ENCODE measurements at places on chromosomes 12 and 14.

- no peak for DNase-seq
These were observed 29.0 kb upstream of the SMUG1 start for GRCh38 chr12:54217774-54218241.

GRCh38 chr12:86496595-86496994 lies 240.4 kb upstream of the MGAT4C start:
- no peak for DNase-seq

GRCh38 chr12:46005823-46006222 lies 15.4 kb upstream of the SCAF11 start:
- no peak for DNase-seq

DNA sequence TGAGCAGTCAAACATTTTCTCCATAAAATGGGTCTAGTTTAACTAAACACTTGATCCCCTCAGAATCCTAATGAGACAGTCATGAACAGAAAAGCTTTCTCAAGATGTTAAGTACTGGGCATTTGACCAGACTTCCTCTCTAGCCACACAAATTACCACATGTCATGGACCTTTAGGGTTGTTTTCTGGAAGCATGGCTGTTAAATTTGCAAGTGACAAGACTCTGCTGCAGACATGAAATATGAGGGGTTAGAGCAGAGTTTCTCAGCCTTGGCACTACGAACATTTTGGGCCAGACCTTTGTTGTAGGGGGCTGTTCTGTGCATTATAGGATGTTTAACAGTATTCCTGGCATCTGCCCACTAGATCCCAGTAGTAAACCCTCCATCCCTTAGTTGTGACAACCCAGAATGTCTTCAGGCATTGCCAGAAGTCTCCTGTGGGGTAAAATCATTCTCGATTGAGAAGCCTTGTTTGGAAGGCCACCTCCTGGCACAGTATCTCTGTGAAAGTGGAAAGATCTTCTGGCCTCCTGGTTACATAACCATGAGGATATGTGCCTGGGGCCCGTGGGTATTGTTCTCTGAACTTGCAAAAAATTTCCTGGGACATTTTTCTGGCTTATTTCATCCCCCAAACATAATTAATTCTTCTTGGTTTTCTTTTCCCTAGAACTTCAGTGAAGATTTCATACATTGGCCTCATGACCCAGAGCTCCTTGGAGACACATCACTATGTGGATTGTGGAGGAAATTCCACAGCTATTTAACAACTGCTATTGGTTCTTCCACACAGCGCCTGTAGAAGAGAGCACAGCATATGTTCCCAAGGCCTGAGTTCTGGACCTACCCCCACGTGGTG lies 4.3 kb downstream of the TMEM106C start:
- no peak for DNase-seq

DNA sequence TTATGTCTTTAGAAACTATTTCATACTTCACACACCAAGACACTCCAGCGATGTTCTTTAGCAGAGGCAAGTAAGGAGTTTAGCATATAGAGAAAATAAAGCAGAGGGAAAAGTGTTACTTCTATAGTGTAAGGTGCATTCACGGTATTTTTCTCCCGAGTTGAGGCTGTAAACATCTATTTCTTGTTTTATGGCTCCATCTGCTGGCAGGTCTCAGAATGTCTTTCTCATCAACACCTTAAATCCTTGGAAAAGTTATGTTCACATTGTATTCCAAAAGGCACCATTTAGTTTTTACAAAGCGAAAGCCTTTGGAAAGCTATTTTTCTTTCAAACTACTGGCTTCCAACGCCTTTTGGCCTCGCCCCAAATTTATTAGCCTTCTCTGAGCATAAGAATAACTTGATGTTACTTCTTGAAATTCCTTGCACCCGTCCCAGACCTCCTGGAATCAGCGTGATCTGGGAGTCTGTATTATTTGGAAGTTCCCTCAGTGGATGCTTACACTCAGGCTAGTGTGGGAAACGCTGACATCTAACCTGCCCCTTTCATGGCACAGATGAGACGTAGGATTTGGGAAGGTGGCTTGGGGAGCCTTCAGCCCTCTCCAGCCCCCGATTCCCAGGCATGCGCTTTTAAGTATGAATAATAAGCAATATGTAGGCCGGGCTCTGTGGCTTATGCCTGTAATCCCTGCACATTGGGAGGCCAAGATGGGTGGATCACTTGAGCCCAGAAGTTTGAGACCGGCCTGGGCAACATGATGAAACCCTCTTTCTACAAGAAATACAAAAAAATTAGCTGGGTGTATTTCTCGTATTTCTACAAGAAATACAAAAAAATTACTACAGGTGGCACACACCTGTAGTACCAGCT lies 1.9 kb upstream of the PIWIL1 start:
- peak; percentile 45 for DNase-seq

DNA sequence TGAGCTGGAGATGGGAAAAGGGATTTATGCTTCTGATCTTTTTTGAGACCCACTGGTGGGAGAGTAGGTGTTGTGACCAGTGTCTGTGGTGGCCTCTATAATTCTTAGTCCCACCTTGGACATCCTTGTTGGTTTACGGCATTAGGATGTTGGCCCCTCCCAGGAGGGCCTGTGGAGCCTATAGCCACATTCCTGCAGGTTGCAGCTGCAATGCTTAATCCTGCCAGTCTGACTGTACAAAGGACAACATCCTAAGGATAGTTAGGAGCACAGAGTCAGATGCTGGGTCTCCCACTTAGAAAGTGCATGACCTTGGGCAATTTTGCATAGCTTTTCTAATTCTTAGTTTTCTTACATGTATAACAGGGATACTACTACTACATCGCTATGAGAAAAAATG lies 150.9 kb upstream of the SLC38A2 start:
- DNase-seq, result no peak

GRCh38 chr12:3723916-3724805 lies 28.7 kb downstream of the CRACR2A start:
- no peak for DNase-seq

GRCh38 chr12:49951411-49952240 lies 1.1 kb downstream of the AQP2 start:
- no peak for DNase-seq

- no peak for DNase-seq
These were observed 111.9 kb downstream of the GARIN6 start for GRCh38 chr12:99759444-99759843.

- DNase-seq, result no peak
These were observed 888 bp downstream of the C1QL4 start for GRCh38 chr12:49335955-49336644.

DNA sequence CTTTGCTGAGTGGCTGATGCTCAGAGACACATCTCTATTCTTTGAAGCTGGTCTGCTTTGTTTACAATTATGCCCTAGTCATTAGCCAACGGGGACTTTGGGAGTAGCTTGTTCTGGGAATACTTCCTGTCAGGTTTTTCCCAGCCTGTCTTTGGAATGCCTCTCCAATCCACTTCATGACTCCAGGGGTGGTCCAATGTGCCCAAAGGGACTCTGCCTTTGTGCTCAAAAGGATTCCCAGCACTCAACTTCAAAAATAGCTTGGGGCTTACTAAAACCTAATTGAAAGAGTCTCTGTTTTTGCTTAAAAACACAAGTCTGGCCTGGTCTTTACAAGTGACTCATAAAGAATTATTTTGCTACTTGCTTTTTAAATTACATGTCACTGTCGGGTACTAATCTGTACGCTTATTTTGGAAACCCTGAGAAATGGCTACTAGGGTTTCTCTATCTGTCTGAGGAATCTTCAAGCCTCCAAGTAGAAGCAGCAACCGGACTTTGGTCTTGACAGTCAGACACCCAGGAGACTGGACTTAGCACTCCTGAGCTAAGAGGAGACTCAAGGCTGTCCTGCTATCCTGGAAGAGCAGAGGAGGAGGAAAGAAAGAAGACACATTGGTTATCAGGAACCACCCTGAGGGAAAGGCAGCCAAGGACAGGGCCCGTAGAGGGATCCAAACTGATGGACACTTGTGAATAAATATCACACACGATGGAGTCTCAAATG lies 20.7 kb downstream of the PHLDA1 start:
- DNase-seq, result no peak

GRCh38 chr12:89456565-89456964 lies 68.0 kb downstream of the GALNT4 start:
- DNase-seq, result no peak

- DNase-seq, result no peak
These were observed 49.8 kb upstream of the CDKN3 start for GRCh38 chr14:54347044-54347443.

DNA sequence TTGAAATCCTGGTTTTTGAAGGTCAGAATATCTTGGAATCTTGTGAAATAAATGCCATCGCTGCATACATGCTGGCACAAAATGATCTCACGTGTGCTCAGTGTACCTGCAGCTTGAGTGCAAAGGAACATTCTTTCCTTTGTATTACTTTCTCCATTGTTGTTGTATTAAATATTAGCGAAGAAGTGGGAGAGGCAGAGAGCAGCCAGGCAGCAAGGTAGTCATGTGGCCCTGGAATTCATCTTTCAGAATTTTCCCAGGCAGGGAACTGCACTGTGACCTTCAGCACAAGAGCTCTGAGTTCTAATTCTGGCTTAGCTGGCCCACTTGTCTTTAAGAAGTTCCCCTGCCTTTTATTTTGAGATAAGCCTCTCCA lies 145.5 kb downstream of the PRKCH start:
- no peak for DNase-seq

DNA sequence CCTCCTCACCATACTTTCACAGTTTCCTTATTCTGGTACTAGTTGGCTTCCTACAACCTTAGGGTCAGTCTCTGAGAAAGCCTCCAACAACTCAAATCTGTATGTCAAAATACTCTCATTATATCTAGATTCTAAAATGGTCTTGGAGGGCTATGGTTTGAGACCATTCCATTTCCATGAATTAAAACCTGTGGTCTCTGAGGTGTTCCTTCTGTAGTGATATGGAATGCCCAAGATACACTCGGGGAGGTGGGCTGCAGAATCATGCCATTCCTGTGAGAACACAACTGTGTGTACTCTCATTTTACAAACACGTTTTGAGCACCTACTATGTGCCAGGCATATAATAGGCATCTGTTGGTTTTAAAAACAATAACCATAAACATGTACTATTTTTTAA lies 74.0 kb downstream of the FERMT2 start:
- no peak for DNase-seq

- DNase-seq, result no peak
These were observed 110.1 kb upstream of the FAR2 start for GRCh38 chr12:29039013-29039412.

GRCh38 chr12:124130691-124131591 lies 157.9 kb downstream of the ZNF664 start:
- no peak for DNase-seq

DNA sequence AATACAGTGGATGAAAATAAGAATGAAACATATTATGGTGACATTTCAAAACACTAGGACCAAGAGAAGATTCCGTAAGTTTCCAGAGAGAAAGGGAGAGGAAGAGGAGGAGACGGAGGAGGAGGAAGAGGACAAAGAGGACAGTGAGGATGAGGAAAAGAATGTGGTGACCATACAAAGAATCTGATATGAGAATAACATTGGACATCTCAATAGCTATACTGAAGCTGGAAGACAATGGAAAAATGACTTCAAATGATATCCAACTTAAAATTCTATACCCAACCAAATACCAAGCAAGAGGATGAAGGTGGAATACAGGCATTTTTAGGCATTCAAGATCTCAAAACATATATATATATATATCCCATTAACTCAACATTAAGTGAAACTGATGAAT lies 173.4 kb downstream of the PAWR start:
- no peak for DNase-seq

GRCh38 chr14:104700747-104701217 lies 11.4 kb downstream of the INF2 start:
- no peak for DNase-seq

DNA sequence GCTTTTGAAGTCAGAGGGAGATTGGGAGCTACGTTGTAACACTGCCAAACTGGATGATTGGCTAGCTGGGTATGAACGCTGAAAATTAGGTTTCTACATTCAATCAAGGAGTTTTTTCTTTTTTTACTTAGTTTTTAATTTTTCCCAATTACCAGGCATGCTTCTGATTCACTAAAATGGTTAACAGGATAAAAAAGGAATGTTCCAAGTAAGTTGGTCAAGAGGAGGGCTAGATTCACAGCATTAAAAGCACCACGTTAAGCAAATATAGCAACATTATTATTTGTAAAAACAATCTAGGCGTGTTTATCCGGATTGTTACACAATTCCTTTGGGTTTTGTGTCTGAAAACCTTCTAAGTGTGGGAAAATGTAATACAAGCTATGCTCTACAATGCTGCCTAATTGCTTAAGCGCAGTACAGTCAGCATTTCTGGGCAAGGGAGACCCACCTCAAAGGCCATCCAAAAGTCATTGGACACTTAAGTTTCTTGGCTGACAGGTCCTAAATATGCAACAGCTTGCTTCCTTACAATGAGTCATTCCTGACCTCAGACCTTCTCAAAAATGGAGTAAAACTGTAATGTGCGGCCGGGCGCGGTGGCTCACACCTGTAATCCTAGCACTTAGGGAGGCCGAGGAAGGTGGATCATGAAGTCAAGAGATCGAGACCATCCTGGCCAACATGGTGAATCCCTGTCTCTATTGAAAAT lies 1.2 kb downstream of the RPLP0 start:
- no peak for DNase-seq

DNA sequence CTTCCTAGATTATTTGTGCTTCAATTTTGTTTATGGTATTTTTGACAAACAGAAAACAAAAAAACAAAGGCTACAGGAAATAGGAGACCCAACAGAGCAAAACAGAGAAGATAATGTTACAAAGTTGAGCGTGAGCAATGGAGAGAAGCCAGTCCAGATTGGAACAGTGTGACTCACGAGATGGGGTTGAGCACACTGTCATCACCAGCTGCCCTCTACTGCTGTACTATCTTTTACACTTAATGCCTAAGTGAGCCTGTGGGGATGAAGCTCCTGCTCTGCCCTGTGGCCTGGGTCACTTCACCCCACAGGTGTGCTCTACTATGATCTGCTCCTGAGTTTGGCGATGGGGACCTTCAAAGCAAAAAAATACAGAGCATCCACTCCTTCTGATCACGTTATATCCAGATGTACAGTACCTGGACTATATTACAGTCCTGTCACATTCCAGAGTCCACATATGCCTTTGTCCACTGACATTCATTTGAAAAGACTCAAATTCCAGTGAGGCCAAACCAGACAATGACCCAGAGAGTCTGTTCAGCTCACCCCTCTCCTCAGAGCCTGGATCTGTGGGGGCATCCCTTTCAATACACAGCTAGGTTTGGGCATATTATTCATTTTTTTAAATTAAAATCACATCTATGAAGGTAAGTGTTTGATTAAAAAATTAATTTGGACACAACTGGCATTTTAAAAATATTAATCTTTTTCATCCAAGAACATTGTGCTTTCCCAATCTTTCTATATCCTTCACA lies 4.4 kb downstream of the IPO8 start:
- peak; percentile 23 for DNase-seq

GRCh38 chr14:100656996-100657395 lies 69.7 kb upstream of the DLK1 start:
- DNase-seq, result no peak

- DNase-seq, result peak; percentile 60
These were observed 6.8 kb downstream of the ART4 start for GRCh38 chr12:14836336-14837210.

GRCh38 chr12:116750298-116750697 lies 12.2 kb downstream of the RNFT2 start:
- DNase-seq, result no peak

GRCh38 chr12:54991161-54991990 lies 6.8 kb upstream of the TESPA1 start:
- no peak for DNase-seq
